Astrocyte of the cerebellum (primary cell): ENCODE measurements at places on chromosomes 3 and 15.

- DNase-seq, result no peak
These were observed 101.1 kb downstream of the CMSS1 start for GRCh38 chr3:99918715-99919114.

DNA sequence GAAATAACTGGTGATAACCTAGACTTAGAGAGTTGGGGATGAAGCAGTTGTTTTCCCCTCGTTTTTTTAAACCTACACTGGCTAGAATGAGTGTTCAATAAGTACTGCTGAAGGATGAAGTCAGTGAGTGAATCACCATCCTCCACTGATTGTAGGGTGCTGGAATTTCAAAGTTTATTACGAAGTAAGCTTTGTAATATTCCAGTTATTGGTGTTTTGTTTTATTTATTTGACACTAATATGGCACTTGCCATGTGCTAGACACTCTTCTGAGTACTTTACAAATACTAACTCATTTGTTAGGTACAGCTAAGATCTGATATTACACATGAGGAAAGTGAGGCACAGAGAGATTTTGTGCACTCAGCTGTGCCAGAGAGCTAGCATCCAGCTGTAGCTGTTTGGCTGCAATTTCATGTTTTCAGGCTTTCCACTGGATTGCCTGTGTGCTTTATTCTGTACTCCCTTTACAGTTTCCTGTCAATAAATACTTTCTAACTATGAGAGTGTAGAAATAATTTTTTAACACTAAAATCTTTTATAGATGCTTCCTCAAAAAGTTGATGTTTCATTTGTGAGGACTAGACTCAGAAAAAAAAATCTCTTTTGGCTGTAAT, 5.8 kb downstream of the MAP2K5 start:
- no peak for DNase-seq

DNA sequence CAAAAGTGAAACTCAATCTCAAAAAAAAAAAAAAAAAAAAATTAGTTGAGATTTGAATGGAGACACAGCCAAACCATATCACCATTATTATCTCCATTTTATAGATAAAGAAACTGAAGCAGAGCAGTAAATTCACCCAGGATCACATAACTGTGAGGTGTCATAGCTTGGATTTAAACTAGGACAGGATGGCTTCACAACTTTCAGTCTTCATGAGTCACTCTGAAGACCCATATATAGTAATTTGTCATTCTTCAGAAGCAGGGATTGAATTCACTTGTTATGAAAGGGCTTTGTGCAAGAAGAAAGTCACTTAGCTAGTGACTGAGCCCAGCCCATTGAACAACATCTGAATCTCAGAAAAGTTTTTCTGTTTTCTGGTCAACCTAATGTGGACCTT, 60.5 kb upstream of the LRIG1 start:
- no peak for DNase-seq

- no peak for DNase-seq
These were observed 66.2 kb upstream of the SLC6A1 start for GRCh38 chr3:10926256-10926810.

DNA sequence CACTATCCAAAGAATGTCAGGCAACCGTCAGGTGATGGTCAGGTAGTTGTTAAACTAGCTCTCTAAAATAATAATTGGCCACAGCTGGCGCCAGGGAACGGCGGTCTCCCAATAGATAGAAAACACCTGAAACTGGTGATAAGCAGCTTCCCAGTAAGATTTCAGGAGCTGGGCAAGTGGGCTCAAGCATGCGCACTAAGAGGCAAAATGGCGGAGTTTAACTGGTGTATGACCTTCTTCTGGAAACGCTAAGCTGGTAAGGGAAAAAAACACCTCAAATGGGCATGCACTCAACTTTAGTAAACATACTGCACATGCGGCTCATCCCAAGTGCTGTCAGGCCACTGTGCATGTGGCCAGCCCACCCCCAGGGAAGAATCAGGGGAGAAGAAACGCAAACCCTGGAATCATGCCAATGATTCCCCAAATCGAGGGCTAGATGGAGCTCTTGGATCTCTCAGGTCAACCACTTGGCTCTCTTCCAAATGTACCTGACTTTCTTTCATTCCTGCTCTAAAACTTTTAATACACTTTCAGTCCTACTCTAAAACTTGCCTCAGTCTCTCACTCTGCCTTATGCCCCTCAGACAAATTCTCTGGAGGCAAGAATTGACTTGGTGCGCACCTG, 195.0 kb downstream of the ZNF621 start:
- no peak for DNase-seq

DNA sequence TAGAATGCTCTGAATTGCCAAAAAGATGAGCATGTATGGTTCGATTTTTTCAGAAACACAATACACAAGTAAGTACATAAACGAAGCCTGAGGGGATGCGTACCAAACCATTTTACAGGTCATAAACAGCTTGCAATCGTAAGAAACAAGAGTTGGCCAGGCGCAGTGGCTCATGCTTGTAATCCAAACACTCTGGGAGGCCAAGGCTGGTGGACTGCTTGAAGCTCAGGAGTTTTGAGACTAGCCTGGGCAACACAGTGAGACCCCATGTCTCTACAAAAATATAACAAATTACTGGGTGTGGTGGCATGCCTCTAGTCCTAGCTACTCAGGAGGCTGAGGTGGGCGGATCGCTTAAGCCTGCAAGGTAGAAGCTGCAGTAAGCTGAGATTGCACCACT, 13.4 kb downstream of the TRA2B start:
- DNase-seq, result no peak

GRCh38 chr3:18667552-18667951, 242.4 kb upstream of the SATB1 start:
- DNase-seq, result no peak

GRCh38 chr15:66675446-66675845, 26.6 kb upstream of the SMAD6 start:
- DNase-seq, result no peak

DNA sequence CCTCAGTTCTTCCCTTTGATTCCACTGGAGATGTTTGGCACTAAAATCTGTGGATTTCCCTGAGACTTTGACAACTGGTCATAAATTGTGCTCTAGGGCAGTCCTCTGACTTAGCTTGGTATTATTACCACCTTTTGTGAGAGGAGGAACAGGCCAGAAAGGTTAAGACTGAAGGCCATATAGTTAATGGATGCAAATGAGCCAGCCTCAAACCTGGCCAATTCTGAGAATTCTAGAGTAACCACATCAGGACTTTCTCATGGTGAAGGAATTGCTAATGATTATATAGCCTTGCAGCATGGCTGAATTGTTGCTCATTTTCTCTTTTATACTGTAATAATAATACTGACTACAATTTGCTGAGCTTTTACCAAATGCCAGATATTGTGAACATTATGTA, 162.5 kb downstream of the CADPS start:
- no peak for DNase-seq

DNA sequence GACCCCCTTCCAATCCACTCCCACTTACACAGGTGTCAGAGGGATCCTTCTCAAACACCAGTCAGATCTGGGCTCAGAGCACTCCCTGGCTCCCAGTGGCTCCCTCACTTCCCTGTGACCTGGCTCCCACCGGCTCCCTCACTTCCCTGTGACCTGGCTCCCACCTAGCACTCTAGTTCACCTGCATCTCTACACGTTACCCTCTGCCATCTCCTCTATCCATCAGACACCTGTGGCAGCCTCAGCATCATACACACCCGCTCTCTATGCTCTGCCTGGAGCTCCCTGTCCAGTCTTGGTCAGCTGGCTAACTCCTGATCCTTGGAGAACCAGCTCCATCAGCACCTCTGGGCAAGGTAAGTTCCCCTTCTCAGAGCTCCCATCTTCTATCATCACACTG, 5.6 kb downstream of the RPP25 start:
- DNase-seq, result no peak

GRCh38 chr15:51884517-51885236, 55.2 kb downstream of the TMOD3 start:
- DNase-seq, result no peak

- DNase-seq, result peak; percentile 8
These were observed 257.0 kb downstream of the LSAMP start for GRCh38 chr3:116188231-116188785.

GRCh38 chr3:189233225-189233858, 61.6 kb downstream of the TPRG1 start:
- DNase-seq, result peak; percentile 35

GRCh38 chr3:41575724-41576123, 376.4 kb downstream of the CTNNB1 start:
- DNase-seq, result no peak

- no peak for DNase-seq
These were observed 8.8 kb upstream of the RARB start for GRCh38 chr3:25419251-25419650.

- DNase-seq, result no peak
These were observed 651 bp downstream of the MTMR14 start for GRCh38 chr3:9649791-9650521.

DNA sequence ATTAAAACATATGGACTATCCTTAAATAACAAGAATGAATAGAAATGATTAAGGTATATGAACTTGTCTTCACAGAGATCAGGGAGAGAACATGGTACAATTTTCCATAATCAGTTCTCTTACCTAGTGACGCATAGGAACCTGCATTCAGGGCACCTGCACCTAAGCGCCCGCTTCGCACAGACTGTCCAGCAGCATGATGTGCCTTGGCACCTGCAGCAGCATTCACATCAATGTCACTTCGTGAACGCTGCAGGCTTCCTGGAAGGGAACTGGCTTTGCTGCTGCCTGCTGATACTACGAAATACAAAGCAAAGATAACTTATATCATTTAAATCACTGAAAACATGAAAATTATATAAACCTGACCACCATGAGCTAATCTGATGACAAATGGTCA, 115.2 kb downstream of the CLASP2 start:
- DNase-seq, result no peak

DNA sequence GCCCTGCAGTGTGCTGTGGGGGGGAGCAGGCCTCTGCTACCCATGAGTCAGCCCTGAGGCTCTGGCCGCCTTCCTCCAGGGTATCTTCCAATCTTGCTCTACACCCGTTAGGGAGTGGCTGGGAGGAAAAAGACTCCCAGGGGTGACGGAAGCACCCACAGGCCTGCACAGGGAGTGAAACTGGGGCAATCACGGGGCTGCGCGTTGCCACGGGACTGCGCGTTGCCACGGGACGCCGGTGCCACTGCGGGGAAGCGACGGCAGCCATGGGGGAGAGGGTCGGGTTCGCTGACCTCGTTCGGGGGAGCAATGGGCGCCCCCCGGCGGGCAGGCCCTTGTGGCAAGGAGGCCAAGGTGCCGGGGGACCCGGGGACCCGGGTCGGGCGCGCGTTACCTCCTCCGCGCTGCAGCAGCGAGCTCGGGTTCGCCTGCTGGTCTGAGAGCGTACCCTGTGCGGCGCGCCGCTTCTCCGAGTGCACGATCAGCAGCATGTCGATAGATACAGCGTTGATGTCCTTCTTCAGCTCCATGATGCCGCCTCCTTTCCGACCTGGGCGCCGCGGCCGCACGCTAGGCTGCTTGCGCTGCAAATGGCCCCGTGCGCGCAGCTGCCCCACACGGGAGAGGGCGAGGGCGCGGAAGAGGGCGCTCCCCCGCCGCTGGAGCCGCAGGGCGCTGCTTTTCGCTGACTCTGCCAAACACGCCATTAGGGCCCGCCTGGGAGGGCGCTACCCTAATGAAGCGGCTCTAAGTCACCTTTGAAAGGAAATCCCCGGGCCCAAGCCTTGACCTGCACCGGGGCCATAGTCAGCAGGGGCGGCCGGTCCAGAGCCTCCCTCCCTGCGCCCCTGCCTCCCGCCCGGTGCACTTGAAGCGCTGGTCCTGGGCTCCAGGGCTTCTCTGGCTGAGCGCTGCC, at the start of gene KY:
Gene KY (minus strand): TSS at position 592 of the 916 bp plus-strand sequence. CDS start 62 bp downstream, at position 530.
- no peak for DNase-seq

DNA sequence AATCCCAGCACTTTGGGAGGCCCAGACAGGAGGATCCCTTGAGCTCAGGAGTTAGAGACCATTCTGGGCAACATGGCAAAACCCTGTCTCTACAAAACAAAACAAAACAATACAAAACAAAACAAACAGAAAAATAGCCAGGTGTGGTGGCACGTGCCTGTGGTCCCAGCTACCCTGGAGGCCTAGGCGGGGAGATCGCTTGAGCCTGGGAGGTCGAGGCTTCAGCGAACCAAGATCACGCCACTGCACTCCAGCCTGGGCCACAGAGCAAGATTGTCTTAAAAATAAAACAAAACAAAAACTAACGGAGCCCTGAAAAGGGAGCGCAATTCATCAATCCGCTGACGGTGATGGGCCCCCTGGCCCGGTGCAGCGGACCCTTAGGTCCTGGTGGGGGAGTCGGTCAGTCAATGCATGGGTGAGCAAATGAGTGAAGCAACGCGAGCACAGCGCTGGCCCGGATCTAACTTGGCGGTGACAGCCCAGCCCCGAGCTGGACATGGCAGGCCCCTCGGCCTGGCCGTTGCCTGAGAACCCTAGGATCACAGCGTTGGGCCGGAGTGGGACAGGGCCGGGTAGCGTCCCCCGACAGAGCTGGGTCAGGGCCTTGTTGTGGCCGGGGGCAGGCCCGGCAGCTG, 52.4 kb upstream of the BLM start:
- DNase-seq, result no peak

DNA sequence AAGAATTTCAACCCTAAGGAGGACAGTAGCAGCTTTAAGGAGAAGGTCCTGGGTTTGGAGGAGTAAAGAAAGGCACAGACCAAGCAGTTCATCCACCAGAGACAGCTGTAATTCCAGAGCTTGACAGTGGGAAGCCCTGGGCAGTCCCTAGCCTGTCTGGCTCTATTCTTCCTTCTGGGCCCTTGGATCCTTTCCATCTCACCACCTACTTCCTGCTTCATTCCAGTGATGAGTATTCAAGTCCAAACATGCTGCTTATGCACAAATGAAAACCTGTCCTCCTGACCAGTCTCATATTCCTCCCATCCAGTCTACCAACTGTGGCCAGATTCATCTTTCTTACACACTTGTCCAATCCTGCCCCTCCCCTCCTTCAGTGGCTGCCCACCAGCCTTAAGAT, 171.4 kb downstream of the CNTN3 start:
- no peak for DNase-seq

- no peak for DNase-seq
These were observed 13.5 kb upstream of the SEC13 start for GRCh38 chr3:10334459-10334858.
